Hypothalamus (tissue), 51 donors: ENCODE measurements at places on chromosomes 7 and 10.

- DNase-seq: no peak
Measured at GRCh38 chr10:93819520-93819919, 61.8 kb downstream of the LGI1 start.

DNA sequence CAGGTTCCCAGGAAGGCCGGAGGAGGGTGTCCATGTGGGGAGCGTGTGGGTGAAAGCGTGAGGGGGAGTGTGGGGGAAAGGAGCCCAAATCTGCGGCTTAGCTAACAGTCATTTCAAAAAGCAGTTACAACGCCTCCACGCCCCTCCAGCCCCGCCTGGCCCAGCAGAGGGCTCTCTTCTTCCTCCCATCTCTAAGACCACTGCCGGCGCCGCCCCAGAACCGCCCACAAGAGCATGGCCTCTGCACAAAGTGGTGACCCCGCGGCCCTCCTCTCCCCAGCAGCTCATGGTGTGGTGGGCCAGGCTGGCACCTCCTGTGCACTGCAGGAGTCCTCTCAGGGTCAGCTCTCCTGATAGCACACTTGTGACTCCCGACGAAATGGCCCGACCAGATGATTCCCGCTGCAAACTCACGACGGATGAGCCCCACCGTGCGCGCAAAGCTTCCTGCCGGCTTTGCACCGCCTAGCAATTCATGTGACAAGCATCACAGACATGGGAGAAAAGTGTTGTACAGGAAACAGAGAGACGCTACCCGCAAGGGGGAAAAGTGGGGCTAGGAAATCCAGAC, 12.4 kb upstream of the HUS1 start:
- DNase-seq: peak; percentile 32

GRCh38 chr10:60258429-60258797, 131.3 kb downstream of the ANK3 start:
- no peak for DNase-seq

DNA sequence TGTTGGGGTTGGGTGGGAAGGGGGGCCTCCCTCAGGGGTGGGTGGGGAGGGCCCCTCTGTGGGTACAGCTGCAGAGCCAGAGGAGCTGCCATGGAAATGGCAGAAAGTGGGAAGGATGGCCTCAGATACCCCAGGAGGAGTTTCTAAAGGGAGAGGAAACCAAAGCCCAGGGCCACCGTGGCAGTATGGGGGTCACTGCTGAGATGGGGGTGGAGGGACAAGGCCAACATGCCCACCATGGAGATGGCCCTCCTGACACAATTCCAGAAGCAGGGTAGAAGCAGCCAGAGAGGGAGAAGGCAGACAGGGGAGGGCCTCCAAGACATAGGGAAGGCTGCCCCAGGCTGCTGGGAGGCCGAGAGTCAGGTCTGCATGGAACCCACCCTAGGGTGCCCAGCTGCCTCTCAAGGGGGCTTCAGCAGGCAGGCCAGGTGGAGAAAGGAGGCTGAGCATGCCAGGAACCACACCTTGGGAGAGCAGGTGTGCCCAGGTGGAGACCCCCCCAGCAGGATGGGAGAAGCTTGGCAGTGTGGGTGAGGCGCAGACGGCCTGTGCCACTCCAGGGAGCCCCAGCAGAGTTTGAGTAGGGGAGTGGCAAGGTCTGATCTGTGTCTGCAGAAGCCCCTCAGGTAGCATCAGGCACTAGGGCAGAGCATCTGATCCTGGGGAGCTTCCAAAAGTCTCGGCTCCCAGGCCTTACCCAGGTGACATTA, 146.8 kb downstream of the ARHGAP22 start:
- DNase-seq: no peak

GRCh38 chr10:25078658-25079431, 62.4 kb downstream of the THNSL1 start:
- no peak for DNase-seq

GRCh38 chr10:43187213-43187612, 49.0 kb downstream of the CSGALNACT2 start:
- DNase-seq: no peak

DNA sequence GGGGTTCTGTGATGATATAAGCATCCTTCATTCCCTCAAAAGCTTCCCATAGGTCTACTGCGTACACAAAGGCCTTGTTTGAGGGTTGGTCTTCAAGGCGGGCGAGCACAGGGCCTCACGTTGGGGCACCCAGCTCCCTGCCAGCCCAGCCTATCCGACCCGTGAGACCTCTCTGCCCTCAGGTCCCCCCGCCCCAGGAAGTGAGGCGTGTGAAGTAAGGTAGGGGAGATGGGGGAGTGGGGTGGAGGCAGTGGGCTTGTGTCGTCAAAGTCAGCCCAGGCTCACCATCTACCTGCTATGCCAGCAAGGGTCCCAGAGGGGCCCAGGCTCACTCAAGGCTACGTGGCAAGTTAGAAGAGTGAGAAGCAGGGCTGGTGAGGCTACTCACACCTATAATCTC, 47.6 kb upstream of the ELFN1 start:
- DNase-seq: no peak

DNA sequence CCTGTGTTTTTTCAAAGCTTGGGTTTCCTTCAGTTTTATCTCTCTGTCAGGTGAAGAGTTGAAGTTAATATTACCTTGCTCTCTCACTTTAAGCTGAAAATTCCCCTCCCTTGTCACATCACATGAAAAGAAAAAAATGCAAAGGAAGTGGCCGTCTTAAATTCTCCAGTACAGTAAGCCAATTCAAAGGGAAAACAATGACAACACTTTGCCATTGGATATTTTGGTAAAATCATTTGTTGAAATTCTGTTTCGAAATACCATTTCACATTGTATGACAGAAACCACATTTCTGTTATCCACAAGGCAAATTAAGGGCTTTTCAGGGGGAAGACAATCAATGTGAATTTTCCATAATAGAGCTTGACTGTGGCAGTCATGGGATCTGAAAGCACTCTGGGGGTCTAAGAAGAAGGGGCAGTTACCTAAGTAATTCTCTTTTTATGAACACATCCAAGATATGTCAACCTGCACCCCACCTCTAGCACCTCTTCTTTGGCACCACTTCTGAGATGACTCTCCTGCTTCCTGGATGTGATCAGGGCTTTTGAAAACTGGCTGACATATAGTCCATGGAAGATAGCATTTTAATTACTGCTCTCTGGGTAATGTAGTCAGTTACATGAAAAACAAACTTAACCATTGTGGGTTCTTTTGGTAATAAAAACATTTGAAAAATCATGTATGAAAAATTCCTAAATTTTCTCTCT, 63.8 kb downstream of the ENTPD1 start:
- no peak for DNase-seq

- DNase-seq: no peak
Measured at GRCh38 chr7:135661311-135662122, 797 bp upstream of the STMP1 start.

GRCh38 chr10:43903451-43903850, 254.8 kb upstream of the ZNF32 start:
- DNase-seq: no peak

GRCh38 chr7:127628445-127628844, 10.5 kb upstream of the PAX4 start:
- no peak for DNase-seq

DNA sequence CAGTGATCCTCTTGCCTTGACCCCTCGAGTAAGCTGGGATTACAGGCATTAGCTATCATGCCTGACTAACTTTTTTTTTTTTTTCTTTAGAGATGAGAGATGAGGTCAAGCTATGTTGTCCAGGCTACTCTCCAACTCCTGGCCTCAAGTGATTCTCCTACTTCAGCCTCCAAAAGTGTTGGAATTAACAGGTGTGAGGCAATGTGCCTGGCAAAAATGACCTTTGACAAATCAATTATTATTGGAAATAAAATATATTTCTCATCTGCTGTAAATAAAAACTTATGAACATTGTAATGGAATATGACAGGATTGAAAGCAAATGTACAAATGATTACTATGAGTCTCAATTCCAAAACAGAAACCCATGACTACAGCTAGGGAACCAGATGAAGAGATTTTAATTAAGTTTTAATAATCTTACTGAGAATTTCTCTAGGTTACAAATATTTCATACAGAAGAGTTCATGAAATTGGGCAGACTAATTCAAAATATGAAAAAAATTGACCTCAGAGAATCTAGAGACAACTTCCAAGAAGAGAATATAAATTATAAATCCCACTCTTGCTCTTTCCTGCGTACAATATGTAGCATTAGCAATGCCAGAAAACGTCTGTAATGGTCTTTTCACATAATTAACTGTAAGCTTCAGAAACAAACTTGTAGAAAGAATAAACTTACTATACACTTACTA, 414.7 kb downstream of the DGKB start:
- DNase-seq: no peak

DNA sequence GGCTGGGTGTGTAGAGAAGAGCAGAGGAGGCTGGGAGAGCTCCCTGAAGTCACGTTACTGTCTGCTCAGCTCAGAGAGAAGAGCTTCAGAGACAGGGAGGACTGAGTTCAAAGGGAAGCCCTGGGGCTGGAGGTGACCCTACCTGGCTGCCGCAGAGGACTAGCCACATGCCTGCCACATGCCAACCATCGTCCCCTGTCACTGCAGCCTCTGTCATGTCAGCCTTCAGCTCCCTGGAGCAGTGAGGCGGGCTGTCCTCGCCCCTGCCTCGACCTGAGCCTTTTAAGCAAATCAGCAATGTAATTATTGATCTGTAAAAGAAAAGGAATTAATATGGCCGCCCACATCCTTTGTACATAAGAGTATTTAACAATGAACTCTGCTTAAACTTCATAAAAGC, 89.3 kb upstream of the RET start:
- no peak for DNase-seq

- no peak for DNase-seq
Measured at GRCh38 chr7:77327067-77327931, 88.8 kb downstream of the GSAP start.

GRCh38 chr10:101829561-101830315, 11.5 kb upstream of the OGA start:
- DNase-seq: no peak

GRCh38 chr7:81590131-81590530, 179.7 kb downstream of the HGF start:
- no peak for DNase-seq

DNA sequence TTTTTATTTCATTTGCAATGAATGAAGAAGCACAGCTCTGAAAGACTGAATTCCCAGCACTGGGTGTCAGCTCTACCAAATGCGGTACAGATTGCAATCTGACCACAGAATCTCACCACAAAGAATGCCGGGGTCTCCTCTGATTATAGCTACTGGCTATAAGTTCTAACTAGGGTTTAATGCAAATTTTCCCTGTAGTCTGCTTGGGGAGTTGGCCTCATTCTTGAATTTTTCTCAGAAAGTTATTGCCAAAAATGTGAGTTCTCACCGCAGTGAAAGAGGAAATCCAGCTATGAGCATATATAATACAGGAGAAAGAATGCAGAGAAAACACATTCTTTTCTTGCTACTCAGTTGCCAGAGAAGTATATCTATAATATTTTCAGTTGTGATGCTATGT, 1255.7 kb upstream of the LRRTM3 start:
- DNase-seq: no peak

DNA sequence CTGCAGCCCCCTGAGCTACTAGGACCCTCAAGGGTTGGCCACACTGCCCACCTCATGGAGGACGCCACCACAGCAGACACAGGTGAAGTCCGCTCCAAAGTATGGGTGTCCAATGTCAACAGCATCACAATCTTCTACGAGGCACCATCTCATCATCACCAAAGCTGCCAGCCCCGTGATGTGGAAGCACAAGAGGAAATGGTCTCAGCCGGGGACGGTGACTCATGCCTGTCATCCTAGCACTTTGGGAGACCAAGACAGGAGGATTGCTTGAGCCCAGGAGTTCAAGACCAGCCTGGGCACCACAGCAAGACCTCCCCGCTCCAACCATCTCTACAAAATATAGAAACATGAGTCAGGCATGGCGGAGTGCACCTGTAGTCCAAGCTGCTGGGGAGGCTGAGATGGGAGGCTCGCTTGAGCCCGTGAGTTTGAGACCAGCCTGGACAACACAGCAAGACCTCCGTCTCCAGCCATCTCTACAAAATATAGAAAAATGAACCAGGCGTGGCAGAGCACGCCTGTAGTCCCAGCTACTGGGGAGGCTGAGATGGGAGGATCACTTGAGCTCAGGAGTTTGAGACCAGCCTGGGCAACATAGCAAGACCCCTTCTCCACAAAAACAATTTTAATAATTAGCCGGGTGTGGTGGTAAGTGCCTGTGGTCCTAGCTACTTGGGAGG, 48.8 kb upstream of the MYL10 start:
- DNase-seq: no peak
